Dermis microvascular lymphatic vessel endothelial cell (primary cell): ENCODE measurements at places on chromosomes 6 and 20. TPM values are rescaled to one million over a fixed set of nuclear protein-coding genes. Genes with fewer than 3 reads are reported as not detected.

DNA sequence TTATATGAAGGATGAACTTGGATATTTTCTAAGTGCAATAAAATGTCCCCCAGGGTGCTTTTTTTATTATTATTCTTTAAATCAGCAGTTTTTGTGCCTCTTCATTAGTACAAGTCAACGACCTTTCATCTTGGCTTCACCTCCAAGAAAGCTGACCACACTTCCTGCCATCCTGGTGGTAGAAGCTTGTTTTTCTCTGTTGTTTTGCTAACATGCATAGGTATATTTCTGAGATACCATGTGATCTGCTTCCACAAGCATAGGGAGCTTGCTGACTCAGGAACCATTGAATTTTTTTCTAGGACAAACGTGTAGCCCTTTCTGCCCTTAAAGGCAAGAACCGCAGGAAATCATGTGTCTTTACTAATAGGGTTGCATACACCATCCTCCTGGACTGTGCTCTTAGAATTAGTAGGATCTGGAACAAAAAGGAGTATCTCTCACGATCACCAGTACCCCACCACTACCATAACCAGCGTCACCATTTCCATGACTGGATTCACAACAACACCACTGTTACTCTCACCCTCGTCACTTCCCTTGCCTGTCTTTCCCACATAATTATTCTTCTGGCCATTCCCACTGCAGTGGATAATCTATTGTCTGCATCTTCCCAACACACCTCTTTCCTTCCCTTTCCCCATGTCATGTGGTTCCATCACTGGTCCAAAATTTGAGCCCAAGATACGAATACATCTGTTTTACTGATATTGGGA lies 207.1 kb downstream of the MAFB start:
- DNase-seq, result peak; percentile 59

DNA sequence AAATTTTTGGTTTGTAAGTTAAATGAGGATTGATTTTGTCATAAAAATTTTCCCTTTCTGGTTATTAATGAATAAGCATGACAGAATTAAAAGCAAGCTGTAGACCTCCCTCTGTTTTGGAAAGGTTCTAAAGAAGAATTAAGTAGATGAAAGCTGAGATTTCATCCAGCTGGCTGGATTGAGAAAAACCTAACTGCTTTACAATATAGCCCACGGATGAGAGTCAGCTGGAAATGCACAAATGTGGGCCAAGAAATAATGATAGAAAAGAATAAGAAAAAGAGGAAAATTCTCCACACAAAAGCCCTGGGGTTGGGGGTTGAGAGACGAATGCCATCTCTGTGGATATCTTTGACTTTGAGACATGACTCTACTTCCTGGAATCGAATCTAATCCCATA lies 631.6 kb downstream of the HDGFL1 start:
- DNase-seq, result no peak

DNA sequence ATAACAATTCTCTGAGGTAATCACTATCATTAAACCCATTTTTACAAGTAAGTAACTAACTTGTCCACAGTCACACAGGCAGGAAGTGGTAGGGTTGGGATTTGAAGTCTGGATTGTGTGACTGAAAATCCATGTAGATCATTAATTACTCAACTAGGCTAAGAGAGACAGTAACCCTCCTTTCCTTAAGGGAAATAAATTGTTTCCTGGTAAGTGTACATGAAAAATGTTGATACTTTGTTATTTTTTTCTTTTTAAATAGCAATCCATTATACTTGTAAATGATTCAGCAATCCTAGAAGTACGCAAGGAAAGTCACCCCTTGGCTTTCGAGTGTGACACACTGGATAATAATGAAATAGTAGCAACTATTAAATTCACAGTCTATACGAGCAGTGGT lies 11.6 kb downstream of the SPACA1 start:
- DNase-seq, result no peak

Gene C20orf144
- total RNA-seq, result under 0.01 TPM in 1 of 2 replicates, not detected in the other

Gene OVOL2
- total RNA-seq, result not detected in 2 replicates

Gene ZBTB12
- total RNA-seq, result 2.2 and 3.0 TPM in 2 replicates

Gene KCNK16
- not detected in 2 replicates for total RNA-seq
